CD4-positive, alpha-beta T cell treated with Interferon alpha-2 for 1 hour (primary cell): ENCODE measurements at places on chromosomes 12 and 14.

DNA sequence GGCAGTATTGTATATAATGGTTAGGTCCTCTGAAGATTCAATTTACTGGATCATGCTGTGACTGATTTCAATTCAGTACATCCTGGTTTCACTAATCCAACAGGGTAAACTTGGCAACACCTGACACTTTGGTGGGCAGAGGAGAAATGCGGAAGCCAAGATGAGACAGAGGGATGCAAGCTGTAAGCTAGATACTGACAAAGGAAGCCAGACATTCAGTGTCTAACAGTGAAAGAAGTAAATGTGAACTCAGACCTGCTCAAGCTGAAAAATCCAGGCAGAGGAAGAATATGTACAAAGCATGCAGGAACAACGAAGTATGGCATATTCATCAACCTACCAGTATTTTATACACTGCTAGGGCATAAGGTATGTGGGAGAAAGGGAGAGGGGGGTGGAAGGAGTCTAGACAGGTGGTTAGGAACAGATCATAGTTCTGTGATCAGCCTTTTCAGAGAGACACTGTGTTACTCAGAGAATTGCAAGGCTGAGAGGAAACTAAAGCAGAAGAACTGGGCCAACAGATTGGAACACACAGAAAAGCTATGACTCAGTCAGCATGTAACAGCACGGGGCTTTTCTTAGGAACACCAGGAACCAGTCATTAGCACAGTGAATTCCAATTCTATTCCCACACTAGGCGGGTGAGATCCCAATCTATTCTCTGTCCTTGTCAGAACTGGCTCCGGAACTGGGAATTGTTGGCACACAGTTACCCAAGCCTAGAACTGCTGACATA is 40.3 kb downstream of the NELL2 start:
- no peak for DNase-seq

DNA sequence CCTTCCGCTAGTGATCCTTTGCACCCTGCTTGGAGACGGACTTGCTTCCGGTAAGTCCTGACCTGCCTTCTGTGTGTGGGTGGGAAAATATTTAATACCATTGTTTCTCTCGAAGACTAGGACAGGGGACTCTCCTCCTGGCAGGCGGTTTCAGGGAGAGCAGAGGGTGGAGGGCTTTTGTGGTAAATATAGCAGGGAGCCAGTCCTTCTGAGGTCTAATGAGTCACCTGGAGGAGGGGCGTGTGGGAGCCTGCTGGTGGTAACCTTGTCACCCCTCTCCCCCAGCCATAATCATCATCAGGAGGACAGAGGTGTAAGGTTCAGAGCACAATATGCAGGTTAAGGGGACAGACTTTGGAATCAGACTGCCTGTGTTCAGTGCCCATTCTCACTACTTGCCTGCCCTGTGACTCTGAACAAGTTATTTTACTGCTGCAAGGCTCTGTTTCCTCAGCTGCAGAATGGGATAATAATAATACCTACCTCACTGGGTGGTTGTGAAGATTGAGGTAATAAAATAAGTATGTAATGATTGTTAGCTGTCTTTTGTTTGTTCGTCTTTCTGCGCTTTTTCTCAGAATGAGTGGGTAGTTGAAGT is 47.4 kb downstream of the SUSD6 start:
- no peak for DNase-seq

GRCh38 chr14:92964124-92965109 is 41.5 kb downstream of the CHGA start:
- no peak for DNase-seq

DNA sequence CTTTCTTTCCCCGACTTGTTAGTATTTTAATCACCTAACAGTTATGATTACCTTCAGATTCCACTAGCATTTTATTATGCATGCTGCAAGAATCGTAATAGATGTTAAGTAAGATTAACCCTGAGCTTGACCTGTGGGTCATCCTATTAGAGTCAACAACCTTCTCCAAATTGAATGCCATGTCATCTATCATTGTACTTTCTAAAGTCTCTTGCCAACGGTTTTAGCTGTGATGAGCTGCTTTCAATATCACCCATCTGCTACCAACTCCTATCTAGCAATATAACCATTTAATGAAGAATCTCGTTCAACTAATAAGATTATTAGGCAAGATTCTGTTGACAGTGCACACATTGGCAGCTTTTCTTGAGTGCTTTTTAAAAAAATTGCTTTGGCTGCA is 33.7 kb downstream of the DACT1 start:
- no peak for DNase-seq

GRCh38 chr12:7966563-7966962 is 30.6 kb upstream of the SLC2A3 start:
- no peak for DNase-seq

- no peak for DNase-seq
Observed at GRCh38 chr14:68622856-68623255, 170.0 kb downstream of the ZFP36L1 start.

DNA sequence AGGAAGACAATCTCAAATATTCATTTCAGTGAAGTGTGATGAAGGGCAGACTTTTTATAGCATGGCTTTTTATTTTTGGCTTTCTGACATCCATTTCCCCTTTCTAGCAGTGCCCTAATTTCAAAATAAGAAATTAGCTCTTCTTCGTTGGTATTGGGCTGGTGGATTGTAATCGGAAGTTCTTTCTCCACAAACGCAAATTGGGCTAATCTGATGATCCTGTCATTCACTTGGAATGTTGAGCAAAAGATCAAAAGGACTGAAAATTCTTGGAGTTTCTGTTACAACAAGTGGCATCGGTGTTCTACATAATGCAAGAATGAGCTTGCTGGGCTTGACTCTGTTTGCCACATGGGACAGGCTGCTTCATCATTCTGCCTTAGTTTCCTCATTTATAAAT is 1182.8 kb downstream of the FLRT2 start:
- no peak for DNase-seq

- peak; percentile 58 for DNase-seq
Observed at GRCh38 chr12:1328391-1328790, 266.0 kb downstream of the FBXL14 start.

GRCh38 chr14:92958373-92959188 is 35.6 kb downstream of the CHGA start:
- no peak for DNase-seq

- no peak for DNase-seq
Observed at GRCh38 chr12:100128512-100128908, 14.2 kb downstream of the BLTP3B start.

- no peak for DNase-seq
Observed at GRCh38 chr12:25829192-25829591, 129.3 kb upstream of the RASSF8 start.

DNA sequence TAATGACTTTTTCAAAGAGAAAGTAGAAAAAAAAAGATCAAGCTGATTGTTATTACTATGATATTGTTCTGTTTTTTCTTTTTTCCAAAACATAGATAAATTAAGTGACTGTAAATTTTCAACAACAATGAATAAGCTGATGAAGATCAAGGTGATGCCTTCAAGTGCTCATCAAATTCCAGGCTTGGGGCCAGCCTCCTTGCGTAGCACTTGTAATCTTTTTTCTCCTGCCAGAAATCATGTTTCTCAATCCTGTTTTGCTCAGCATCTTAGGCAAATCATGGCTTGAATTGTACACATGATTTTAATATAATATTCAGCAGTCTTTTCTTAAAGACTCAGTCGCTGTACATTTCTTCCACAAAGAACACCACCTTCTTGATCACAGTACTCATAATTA is 333.2 kb downstream of the NPAS3 start:
- DNase-seq, result no peak

GRCh38 chr12:46944771-46945170 is 119.0 kb upstream of the SLC38A4 start:
- DNase-seq, result no peak

DNA sequence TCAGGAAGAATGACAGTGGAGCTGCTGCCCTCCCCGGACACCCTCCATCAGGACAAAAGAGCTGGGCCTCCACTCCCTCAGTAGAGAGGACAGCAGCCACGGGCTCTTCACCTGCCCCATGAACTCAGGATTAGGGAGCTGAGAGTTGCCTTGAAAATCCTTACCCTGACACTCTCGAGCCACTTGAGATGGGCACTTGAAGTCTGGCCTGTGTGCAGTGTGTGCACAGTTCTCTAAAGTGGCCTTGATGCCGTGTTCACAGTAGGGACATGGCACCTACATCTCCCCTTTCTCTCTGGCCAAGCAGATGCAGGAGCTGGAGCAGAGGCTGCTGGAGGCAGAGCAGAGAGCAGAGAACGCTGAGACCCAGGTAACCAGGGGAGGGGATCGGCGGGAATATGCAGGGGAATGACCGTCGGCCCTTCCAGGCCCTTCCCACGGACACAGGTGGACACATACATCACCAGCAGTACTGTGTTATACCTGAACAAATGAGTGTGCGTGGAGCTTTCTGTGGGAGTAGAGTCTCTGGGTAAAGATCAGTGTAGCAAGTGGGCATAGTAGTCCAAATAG is 22.5 kb downstream of the PLEKHH1 start:
- no peak for DNase-seq

GRCh38 chr12:128619263-128619662 is 204.5 kb downstream of the SLC15A4 start:
- no peak for DNase-seq

DNA sequence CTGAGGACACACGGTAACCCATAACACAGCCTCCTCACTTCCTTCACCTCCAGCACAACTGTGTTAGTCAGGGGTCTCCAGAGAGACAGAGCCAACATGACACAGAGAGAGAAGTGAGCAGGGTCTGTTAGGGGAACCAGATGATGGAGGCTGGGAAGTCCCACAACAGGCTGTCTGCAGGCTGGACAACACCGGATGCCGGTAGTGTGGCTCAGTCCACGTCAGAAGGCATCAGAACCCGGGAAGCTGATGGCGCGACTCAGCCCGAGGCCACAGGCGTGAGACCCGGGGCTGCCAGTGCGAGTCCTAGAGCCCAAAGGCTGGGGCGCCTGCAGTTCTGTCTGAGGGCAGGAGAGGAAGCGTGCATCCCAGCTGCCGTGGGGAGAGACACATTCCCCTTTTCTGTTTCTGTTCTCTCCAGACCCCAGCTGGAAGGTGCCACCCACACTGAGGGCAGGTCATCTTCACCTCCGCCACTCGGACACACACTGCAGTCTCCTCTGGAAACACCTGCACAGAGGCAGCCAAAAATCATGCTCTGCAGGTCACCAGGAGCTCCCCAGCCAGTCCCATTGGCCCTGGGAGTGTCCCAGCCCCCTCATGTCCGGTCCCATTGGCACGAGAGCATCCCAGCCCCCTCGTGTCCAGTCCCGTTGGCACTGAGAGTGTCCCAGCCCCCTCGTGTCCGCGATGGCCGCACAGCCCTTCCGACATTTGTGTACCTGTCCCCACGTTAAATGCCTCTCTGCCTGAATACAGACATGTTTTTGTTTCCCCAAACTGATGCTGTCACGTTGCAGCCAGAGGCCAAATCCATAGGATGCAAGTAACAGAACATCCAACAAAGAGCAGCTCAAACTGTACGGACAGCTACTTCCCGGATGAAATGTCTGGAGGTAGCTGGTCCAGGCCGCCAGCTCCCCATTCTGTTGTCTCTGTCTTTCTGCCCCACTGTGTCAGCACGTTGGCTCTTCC is 7.9 kb upstream of the FBRSL1 start:
- peak; percentile 32 for DNase-seq

- no peak for DNase-seq
Observed at GRCh38 chr12:63410197-63410596, 258.1 kb downstream of the DPY19L2 start.

- DNase-seq, result no peak
Observed at GRCh38 chr14:54647378-54647777, 80.5 kb downstream of the SAMD4A start.

- DNase-seq, result no peak
Observed at GRCh38 chr12:19288603-19289244, 150.6 kb upstream of the AEBP2 start.

DNA sequence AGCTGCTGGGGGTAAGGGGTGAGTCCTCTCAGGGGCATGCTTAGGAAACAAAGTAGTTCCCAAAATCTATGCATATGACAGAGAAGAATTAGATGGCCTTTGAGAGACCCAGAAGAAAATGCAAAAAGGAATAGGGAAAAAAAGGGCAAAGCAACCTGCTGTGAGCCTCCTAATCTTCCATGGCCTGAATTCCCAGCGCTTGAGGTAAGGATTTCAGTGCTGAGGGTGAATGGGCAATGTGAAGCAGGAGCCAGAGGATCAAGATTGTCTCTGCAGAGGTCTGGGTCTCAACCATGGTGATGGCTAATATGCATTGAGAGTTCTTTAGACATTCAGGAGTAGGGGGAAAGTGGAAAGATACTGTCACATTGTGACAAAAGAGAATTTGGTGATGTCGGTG is 31.5 kb downstream of the GPR65 start:
- no peak for DNase-seq

GRCh38 chr12:24500831-24501230 is 448.1 kb downstream of the BCAT1 start:
- DNase-seq, result no peak

GRCh38 chr12:83016218-83016835 is 329.6 kb downstream of the TMTC2 start:
- no peak for DNase-seq

GRCh38 chr14:22280497-22281316 is 308.3 kb downstream of the DAD1 start:
- no peak for DNase-seq

GRCh38 chr12:56900583-56900982 is 33.6 kb downstream of the SDR9C7 start:
- DNase-seq, result no peak

GRCh38 chr12:115394496-115395220 is 710.7 kb upstream of the TBX3 start:
- no peak for DNase-seq

DNA sequence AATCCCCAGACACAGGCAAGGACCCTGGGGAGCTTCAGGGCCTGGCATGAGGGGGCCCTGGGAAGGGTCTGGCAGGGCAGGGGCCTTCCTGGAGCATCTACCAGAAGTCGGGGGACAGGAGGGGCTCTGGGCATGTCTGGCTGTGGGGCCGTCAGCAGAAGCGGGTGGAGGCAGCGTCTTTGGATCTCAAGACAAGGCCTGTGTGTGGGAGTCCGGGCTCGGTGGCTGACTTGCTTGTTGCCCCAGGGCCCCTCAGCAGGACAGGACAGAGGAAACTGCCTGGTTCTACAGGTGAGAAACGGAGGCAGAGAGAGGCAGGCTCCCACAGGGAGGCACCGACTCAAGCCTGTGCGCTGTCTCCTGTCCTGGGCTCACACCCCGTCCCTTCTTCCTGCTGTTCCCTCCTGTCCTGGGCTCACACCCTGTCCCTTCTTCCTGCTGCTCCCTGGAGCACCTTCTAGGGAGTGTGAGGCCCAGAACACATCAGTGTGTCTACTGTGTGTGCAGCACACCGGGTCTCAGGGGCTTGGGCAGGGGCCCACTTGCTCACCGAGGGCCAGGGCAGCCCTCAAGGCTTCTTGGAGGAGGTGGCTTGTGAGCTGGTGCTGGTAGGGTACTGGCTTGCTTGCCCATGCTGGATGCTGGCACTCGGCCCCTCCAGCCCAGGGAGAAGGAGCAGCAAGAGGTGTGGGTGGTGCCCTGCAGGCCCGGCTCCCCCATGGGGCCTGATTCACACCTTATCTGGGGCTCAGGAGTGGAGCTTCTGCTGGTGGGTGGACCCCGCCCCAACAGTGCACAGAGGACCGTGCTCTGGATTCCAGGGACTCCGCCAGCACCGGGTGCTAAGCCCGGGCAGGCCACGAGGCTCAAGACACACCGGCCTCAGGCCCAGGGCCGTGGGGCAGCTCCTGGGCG is 14.9 kb downstream of the ASPG start:
- no peak for DNase-seq
